ENCODE measurements at places on chromosomes 4 and X.

DNA sequence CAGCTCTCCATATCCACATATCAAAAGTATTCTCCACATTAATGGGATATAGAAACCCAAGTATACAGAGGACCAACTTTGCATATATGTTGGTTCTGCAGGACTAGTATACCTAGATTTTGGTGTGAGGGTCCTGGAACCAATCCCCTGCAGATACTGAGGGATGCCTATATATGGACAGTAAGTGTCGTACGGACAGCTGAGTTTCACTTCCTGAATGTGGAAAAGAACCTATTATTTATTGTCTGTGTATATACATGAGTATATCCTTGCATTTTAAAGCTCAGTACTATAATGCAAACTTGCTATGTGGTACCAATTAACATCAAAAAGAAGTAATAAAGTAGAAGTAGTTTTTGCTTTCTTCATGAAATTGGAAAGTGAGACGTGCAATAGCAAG is 101.9 kb downstream of the FBXW7 start:
- DNase-seq, result no peak

DNA sequence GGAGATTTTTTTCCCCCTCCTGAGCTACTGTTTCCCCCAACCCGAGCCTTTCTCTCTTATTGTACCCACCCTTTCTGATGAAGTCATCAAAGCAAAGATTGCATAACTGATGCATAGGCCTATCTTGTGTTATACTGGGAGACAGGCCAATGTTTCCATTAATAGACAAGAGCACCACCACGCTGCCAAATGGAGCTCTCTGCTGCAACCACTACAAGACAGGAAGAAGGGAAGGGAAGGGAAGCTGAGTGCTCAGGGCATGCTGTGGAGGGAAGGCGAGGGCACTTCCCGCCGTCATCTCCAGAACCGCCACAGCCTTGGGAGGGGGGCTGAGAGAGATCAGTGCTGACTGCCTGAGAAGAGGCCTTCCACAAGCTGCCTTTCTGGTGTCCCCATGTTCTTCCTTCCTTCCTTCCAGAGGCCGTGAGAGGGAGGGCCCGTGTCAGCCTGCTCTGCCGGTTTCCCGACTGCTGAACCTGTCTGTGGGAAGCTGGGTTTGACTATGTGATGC is 75.0 kb downstream of the MGST2 start:
- DNase-seq, result no peak

GRCh38 chrX:154797006-154797405 is 8.3 kb downstream of the MPP1 start:
- DNase-seq, result no peak

GRCh38 chrX:153671589-153672530 is 1.8 kb downstream of the PNCK start:
- DNase-seq, result no peak

GRCh38 chrX:964831-965416 is 247.5 kb downstream of the CRLF2 start:
- no peak for DNase-seq

DNA sequence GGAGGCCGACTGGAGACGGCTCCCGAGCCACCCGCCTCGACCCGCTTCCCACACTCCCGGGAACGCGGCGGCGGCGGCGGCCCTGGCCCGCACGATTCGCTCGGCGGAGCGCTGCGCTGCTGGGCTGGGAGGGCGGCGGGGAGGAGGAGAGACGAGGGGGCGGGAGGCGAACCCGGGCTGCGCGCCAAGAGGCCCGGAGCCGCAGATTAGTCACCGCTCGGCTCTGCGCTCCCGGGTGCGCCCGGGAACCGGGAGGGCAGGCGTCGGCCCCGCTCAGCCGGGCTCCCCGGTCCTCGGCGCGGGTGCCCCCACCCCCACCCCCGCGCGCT is 11.2 kb upstream of the BCOR start:
- peak; percentile 57 for DNase-seq

GRCh38 chrX:110795645-110796406 is at the start of gene CHRDL1:
Gene CHRDL1, minus strand, starts transcription at chrX:110795817. Its CDS starts 3,636 bp downstream, at chrX:110792181.
- no peak for DNase-seq

DNA sequence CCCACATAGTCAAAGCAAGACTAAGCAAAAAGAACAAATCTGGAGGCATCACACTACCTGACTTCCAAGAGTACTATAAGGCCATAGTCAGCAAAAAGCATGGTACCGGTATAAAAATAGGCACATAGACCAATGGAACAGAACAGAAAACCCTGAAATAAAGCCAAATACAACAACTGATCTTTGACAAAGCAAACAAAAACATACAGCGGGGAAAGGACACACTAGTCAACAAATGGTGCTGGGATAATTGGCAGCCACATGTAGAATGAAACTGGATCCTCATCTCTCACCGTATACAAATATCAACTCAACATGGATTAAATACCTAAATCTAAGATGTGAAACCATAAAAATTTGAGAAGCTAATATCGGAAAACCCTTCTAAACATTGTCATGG is 819.3 kb upstream of the FRG1 start:
- DNase-seq, result no peak

DNA sequence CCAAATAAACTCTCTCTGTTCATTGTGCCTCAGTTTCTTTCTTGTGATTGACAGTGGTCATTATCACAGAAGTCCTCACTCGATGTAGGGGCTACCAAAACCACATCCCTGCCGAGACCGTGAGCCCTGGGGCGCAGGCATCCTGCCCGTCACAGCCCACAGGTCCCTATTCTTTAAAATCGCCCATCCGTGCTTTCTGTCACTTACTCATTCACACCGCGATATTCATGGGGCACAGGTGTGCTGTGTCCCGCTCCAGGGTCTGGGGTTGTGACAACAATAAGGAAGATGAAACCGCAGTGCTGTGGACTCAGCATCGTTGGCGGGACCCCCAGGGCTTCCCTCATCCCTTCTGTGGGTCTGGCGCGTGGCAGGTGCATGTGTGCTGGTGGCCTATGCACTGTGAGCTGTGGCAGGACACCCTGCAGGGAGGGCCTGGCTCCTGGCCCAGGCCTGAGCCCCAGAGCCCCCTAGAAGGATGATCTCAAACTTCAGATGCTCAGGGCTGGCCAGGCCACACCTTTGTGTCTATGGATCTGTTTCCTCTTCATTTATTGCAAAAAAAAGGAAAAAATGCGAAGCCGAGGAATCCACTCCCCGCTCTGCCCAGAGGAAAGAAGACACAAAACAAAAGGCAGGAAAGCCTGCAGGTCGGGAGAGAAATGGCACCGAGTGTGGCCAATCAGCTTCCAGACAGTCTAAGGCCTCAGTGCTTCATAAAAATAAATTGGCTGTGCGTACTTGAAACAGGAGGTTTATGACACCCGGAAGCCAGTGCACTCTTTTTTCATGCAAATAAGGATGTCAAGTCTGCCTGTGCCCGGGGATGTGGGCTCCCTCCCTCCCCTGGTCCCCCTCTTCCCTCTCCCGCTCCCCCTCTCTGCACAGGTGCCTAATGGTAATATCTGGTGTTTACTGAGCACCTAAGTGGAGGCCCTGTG is 109.5 kb upstream of the ADRA2C start:
- no peak for DNase-seq

GRCh38 chr4:84877051-84877833 is 89.2 kb downstream of the WDFY3 start:
- no peak for DNase-seq

DNA sequence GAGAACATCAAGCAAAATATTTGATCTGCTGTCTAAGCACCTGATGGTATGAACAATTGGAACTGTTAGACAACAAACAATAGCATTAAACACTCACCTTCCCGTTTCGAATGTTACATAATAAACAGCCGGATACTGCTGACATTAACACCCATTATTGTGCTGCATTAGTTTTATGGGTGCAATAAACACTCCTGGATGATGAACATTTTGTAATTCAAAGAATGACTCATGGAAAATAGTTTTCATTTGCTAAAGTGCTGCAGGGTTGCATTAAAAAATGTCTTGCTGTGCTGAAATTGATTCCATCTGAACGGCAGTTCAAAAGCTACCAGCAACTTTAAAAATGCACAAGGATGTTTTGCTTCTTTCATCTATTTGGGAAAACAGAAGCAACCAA is 100.8 kb upstream of the SORBS2 start:
- no peak for DNase-seq

DNA sequence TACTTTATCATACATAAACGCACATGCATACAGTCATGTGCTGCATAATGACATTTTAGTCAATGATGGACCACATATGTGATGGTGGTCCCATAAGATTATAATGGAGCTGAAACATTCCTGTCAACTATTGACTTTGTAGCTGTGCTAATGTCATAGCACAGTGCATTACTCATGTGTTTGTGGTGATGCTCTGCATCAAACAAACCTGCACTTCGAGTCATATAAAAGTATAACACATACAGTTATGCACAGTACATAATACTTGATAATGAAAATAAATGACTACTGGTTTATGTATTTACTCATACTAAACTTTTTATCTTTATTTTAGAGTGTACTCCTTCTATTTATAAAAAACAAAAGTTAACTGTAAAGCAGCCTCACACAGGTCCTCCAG is 60.5 kb upstream of the MCUB start:
- DNase-seq, result no peak

- DNase-seq, result no peak
Observed at GRCh38 chr4:54548098-54548620, 109.6 kb upstream of the KIT start.

DNA sequence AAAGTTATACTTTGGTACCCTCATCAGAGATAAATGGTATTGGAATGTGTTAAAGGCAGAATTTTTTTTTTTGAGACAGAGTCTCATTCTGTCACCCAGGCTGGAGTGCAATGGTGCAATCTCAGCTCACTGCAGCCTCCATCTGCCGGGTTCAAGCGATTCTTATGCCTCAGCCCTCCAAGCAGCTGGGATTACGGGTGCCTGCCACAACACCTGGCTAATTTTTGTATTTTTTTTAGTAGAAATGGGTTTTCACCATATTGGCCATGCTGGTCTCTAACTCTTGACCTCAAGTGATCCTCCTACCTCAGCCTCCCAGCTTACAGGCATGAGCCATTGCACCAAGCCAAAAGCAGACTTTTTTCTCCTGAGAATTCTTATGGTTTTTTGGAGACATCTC is 11.4 kb upstream of the RELL1 start:
- no peak for DNase-seq

- DNase-seq, result no peak
Observed at GRCh38 chr4:7843831-7844593, 95.6 kb downstream of the AFAP1 start.

GRCh38 chr4:147370881-147371280 is 110.0 kb upstream of the EDNRA start:
- DNase-seq, result no peak

DNA sequence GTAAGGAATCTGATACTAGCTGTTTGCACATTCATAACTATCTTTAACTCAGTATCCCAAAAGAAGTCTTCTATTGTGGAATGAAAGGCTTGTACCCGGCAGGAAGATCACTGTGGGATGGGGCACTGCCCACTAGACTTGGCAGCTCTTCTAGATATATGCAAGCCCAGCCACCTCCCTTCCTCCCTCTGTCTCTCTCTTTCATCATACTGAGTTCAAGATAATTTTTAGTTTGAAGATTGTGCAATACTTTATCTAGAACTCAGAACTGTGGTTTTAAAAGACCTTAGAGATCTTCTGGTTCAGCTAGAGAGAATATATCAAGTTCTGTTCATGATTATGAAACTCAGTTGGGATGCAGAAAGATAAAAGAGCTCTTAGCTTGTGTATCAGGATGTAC is 22.5 kb upstream of the GPR34 start:
- no peak for DNase-seq

GRCh38 chr4:79578606-79579005 is 170.6 kb upstream of the GK2 start:
- no peak for DNase-seq

DNA sequence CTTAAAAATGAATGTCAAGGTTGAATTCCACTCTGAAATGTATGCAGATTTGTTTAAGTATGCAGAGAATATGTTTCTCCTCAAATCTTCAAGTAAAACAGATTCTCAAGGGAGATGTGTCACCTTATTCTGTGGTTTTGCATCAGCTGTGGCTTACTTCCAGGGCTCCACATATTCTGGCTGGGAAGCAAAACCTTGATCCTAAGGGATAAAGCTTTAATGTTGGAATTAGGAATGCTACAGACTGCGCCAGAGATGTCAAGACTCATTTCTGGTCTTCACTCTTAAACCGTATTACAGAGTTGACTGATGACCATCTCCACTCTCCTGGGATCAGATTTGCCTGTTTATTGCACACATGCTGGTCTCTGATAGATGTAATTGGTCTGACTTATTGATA is 143.9 kb upstream of the DIPK2B start:
- DNase-seq, result no peak

- no peak for DNase-seq
Observed at GRCh38 chr4:54234497-54235205, 5.6 kb downstream of the PDGFRA start.

- no peak for DNase-seq
Observed at GRCh38 chr4:793941-794621, 31.8 kb downstream of the CPLX1 start.

- DNase-seq, result no peak
Observed at GRCh38 chr4:37993806-37994205, 33.6 kb downstream of the PTTG2 start.

GRCh38 chr4:101843054-101843453 is 52.5 kb downstream of the BANK1 start:
- no peak for DNase-seq

- no peak for DNase-seq
Observed at GRCh38 chr4:52728691-52729240, 22.5 kb downstream of the ERVMER34-1 start.

- DNase-seq, result no peak
Observed at GRCh38 chrX:129565046-129565650, 25.1 kb downstream of the OCRL start.

DNA sequence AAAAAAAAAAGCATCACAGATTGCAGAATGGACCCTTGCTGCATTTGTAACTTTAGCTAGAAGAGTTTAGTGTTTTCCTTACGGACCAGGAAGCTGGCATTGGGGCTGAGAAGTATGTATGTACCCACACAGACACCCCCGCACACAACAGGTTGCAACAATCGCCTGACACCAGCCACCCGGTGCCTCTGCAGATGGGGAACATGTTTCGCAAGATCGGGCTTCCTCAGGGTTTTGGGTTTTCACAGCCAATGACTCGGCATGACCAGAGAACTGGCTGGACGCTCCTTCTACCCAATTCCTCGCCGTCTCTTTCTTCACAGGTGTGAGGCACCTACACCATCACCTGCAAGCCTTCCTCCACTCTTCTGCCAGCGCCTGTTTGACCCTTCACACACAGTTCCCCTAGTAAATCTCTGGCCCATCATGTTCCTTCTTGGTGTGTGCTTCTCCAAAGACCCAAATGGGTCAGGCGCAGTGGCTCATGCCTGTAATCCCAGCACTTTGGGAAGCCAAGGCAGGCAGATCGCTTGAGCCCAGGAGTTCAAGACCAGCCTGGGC is 70.4 kb downstream of the DHRSX start:
- DNase-seq, result no peak

DNA sequence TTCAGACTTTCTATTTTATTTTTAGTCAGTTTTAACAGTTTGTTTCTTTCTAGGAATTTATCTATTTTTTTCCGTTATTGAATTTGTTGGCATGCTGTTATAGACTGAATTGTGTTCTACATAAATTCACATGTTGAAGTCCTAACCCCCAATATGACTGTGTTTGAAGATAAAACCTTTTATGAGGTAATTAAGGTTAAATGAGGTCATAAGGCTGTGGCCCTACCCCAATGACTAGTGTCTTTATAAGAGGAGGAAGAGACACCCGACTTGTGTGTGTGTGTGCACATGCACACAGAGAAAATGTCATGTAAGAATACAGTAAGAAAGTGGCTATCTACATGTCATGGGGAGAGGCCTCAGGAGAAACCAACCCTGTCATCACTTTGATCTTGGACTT is 146.3 kb downstream of the BRWD3 start:
- no peak for DNase-seq

Measured in NCI-H2227 treated with DMSO at 0.1 percent for 48 hours (cell line).